GF-D8 (cell line): ENCODE measurements at places on chromosomes 1 and 21.
A peak's percentile ranks its signal among the peaks of the same experiment; 100 is the strongest.

DNA sequence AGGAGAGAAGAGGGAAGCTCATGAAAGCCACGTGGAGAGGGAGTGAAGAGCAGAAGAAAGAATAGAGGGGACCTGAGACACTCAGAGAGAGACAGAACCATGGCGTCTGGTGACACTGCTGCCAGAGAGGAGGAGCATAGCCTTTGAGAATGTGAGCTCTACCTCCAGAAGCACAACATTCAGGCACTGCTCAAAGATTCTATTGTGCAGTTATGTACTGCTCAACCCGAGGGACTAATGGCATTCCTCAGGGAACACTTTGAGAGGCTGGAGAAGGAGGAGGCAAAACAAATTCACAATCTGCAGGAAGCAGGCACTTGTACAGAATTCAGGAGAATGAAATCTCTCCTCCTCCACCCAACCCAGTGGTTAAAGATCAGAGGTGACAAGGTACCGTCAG is 45.1 kb downstream of the BTBD8 start:
- DNase-seq, result no peak

DNA sequence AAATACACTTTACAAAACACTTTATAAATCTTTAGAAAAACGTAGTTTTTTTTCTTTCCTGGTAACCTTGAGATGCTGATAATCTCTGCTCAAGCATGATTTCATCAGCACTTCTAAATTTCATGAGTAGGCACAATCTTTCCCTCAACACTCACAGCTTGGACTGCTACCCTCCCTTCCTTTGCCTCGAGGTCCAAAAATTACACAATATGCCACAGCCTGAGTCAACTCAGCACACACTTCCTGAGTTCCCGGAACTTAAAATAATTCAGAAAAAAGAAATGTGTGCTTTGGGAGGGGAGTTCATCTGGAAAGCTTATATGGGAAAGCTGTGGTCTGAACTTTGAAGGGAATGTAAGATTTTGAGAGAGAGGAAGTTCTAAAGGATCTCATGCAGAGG is 5.9 kb downstream of the CLCA2 start:
- peak; percentile 89 for DNase-seq

- no peak for DNase-seq
Observed at GRCh38 chr1:62823556-62823955, 39.6 kb downstream of the ATG4C start.

DNA sequence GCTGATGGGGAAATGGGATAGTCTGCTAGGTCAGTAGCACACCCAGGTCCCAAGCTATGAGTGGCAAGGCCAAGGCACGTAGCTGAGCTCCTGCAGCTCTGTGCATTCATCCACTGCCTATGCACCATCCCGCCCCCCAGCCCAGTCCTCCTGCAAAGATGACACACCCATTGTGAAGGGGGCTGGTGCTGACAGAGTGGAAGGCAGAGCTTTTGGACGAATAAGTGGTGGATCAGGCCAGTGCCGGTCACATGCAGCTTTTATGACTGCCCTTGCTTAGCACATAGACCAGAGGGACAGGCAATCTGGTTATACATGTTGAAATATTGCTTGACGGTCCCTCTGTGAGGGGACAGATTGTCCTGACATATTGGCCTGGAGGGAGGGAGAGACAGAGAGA is 494.3 kb downstream of the PTPRU start:
- no peak for DNase-seq

GRCh38 chr1:43531906-43532584 is 1.4 kb downstream of the PTPRF start:
- no peak for DNase-seq

- DNase-seq, result no peak
Observed at GRCh38 chr1:159291424-159291823, 10.7 kb upstream of the FCER1A start.

- DNase-seq, result no peak
Observed at GRCh38 chr1:55876276-55877060, 661.3 kb upstream of the USP24 start.

DNA sequence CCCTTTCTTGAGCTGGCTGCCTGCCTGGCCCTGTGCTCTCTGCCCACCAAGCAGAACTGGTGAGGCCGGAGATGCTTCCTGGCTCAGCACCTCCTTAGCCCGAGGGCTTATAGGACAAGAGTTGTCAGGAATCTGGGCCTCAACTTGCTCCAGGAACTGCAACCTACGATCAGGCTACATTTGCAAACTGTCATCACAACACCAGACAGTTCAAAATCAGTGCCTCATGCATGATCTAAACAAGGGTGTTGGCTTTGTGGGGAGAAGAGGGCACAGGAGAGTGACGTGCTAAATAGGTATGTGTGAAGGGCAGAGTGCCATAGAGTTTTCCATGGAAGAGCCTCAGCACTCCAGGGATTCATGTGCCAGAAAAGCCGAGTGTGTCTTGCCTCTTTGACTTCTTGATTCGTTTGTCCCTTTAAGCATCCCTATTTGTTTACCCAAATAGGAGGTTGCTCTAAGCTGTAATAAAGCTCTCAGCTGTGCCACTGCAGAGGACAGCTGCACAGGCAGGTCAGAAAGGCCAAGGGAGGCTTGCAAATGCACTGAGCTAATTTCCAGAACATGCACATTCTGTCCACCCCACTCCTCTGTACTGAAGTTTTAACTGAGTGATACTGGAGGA is 30.2 kb upstream of the NEK2 start:
- DNase-seq, result no peak

DNA sequence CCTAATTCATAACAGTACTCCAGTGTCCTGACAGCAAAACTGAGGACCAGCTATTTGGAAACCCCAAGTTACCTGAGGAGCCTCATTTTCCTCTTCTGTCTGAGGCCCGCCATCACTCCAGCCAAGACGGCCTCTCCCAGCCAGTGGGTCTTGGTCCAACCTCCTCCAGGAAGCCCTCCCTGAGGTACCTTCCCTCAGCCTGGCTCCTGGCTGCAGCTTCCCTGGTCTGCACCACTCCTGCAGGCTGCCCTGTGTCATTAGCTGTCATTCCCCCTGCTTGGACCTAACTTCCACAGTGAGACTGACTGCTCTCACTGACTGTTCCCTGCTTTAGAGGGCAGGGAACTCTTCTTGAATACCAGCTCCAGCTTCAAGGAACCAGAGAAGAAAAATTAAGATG is 33.0 kb downstream of the BCAR3 start:
- DNase-seq, result no peak

- no peak for DNase-seq
Observed at GRCh38 chr1:172515927-172516326, 17.0 kb upstream of the SUCO start.

DNA sequence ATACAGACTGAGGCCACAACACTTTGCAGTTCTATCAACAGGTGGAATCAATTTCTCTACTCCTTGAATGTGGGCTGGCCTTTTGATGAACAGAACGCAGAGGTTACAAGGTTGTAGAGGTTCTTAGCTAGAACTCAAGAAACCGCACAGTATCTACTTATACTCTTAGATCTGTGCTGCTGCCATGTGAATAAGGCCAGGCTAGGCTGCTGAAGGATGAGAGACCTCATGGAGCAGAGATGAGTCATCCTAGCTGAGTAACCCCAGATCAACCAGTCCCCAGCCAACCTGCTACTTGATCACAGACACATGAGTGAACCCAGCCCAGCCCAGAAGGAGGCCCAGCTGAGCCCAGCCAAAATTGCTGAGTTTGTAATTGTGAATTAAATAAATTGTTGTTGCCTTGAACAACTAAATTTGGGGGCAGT is 35.3 kb upstream of the BCAR3 start:
- no peak for DNase-seq

GRCh38 chr1:11802616-11802972 is 3.2 kb downstream of the MTHFR start:
- no peak for DNase-seq

DNA sequence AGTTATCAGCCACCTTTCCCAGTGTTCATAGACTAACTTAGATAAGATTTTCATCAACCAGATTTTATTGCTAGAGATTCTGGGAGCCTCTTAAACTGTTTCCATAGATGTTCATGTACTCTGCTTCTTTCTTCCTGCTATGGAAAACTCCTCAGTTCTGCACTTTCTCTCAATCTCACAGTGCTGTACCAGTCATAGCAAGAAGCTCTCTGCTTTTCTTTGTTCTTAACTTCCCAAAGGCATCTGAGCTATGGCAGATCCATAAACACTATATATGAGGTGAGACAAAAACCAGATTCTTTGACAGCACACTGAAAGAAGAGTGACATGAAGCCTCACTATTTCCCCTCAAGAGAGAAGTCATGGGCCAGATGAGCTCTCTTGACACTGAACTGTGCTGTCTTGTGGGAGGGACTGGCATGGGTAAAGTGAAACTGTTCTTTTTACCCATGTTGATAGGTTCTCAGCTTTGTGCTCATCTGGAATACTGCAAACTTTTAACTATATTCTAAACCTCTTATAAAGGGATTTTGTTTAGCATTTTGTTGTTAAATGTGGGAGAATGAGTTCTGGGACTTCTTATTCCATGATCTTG is 64.2 kb upstream of the LYPLAL1 start:
- no peak for DNase-seq

GRCh38 chr21:16502273-16502672 is 772.5 kb downstream of the USP25 start:
- no peak for DNase-seq

DNA sequence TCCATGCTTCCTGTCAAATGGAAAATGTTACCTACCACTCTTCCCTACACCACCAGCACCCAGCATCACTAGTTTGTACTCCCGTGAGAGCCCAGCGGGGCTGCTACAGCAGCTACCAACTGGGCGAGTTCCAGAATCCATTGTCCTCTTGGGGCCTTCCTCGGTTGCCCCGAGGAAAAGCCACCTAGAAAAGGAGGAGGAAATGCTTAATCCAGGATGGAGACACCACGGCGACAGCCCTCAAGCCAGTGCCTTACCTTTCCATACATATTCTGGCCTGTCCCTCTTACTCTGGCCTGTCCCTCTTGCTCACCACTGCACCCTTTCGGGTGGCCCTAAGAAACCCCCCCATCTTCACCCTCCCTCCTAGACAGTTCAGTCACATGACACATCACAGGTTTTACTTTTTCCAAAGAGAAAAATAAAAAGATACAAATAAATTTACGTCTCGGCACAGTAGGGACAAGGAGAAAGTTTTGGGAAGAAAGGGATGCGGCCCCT is 478 bp downstream of the RIT1 start:
- DNase-seq, result no peak

GRCh38 chr1:203516184-203516583 is 22.2 kb downstream of the OPTC start:
- no peak for DNase-seq

DNA sequence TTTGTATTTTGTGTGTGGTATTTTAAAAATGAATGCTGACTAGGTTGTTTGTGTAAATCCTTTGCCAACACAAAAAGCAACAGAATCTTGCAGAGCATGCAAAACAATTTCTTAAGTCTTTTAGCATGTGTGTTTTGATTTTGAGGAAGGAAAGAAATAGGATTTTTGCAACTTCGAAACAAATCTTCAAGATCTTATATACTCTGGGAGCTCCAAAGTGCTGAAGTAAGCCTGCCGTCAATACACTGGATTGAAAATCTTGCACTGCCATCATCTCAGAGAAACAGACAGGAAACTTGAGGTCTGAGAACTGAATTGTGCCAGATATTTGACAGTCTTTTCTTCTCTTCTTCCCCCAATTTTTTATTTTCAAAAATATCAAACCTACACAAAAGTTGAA is 29.3 kb upstream of the DISP1 start:
- DNase-seq, result no peak

GRCh38 chr1:225454733-225455132 is 26.9 kb upstream of the LBR start:
- no peak for DNase-seq

- no peak for DNase-seq
Observed at GRCh38 chr1:23069675-23070074, 50.4 kb downstream of the KDM1A start.

DNA sequence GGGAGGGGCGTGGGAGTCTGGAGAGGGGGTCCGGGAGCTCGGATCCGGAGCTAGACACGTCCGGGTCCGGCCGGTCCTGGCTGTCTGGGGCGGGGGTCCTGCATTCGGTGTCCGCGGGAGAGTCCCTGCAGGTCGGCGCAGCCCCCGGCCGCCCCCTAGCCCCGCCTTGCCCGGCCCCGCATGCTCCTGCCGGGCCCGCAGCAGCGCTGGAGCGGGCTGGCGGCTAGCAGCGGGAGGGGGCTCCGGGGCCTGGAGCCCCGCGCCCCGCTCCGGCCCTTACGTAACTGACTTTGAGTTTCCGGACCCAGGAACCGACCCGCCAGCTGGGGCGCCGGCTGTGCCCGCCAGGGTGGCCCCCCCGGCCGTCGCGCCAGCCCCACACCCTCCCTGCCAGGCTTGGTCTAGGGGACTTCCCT is 26.9 kb upstream of the EPB41 start:
- DNase-seq, result peak; percentile 30

DNA sequence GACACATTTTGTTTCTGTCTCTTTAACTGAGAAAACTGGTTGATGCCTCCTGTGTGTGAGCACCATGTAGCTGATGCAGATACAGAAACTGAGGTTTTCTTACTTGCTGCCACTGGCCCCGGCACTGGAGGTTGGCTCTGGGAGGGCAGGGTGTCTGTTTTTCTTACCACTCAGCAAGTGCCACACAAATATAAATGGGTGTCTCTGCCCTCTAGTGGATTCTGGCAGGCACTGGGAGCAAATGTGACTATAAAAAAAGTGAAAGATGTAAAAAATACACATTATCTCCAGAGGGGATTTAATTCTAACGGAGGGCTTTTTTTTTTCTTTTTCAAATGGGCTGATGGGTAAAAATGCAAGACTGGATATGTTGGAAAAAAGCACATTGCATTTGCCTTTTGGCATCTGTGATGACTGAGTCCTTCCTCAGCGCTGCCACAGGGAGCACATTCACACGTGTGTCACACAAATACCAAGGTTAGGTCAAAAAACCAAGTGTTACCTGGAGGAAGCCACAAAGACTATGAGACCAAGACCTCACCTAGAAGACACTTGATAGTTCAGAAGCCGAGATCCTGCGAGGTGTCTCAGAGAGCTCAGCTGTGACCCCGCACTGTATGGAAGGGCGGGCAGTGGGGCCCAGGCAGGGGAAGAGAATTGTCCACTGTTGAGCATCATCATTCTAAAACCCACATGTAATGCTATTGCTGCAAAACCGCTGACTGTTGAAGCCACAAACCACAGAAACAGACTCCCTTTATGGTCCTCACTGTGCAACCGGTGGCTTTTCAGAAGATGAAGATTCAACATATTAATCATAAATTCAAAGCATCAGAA is 18.9 kb downstream of the PGBD2 start:
- DNase-seq, result peak; percentile 87

DNA sequence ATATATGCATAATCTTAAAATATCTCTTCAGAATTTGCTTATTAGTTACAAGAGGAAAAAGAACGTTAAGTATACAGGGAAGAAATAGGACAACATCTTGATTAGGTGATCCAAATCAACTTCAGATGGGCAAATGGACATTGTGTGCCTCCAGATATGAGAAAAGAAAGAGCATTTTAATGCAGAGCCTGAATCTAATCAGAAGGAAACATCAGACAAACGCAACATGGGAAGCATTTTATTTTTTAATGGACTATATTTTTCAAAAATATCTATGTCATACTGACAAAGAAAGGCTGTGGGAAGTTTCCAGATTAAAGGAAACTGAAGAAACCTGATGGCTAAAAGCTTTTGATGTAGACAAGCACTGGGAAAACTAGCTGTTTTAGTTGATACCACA is 51.3 kb upstream of the HOOK1 start:
- DNase-seq, result no peak
